Upper lobe of right lung (tissue), 1 donor: ENCODE measurements at places on chromosomes 1 and 21.

GRCh38 chr1:115262886-115263285 is 75.2 kb downstream of the NGF start:
- DNase-seq, result no peak

DNA sequence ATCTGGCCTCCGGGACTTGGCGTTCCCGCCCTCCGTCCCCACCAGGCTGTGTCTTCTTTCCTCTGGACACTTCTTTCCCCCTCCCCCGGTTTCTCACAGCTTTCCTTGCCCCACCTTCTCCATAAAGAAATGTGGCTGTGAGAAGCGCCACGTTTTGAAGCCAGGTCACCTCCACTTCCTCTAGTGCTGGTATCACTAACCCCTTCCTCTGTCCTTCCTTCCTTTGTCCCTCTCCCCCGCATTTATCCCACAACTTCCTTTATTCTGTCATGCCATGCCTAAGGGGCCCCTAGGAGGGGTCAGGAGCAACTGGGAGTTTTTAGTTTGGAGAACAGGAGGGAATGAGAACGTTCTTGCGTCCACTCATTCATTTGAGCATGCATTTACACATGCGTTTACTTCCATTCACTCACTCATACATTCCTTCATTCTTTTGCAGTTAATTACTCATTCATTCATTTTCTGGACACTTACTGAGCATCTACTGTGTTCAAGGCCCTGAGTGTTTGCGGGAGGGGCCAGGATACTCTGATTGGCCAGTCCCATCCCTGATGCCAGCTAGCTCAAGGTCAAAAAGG is 5.0 kb upstream of the ACOT11 start:
- DNase-seq, result no peak

GRCh38 chr1:180117764-180118116 is 36.9 kb upstream of the QSOX1 start:
- DNase-seq, result no peak

- peak; percentile 41 for DNase-seq
Observed at GRCh38 chr1:53547231-53547790, 88.1 kb downstream of the DMRTB1 start.

- no peak for DNase-seq
Observed at GRCh38 chr1:48524892-48525467, 53.0 kb upstream of the SPATA6 start.

GRCh38 chr1:223016381-223016780 is 126.7 kb downstream of the TLR5 start:
- DNase-seq, result no peak

DNA sequence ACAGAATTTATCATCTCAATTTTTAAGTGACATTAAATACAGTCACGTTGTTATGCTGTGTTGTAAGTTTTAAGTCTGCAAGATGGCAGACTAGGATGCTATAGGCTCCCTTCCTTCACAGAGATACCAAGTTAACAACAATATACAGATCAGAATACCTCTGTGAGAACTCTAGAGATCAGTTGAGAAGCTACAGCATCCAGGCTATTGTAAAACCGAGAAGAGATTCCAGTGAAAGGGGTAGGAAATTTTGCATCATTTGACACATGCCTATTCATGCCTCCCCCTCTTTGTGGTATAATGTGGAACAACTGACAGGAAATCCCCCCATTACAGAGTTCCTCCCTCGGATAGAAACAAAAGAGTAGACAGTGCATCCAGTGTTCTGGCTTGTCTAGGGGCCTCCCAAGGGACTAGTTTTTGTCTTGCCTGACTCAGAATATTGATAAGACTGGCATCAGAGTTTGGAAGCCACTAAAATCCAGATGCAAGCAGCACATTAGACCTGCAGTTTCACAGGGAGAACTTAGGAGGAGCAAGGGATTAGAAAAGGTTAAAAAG is 80.6 kb downstream of the LBR start:
- no peak for DNase-seq

GRCh38 chr1:39230261-39231190 is 26.0 kb downstream of the MACF1 start:
- DNase-seq, result no peak

DNA sequence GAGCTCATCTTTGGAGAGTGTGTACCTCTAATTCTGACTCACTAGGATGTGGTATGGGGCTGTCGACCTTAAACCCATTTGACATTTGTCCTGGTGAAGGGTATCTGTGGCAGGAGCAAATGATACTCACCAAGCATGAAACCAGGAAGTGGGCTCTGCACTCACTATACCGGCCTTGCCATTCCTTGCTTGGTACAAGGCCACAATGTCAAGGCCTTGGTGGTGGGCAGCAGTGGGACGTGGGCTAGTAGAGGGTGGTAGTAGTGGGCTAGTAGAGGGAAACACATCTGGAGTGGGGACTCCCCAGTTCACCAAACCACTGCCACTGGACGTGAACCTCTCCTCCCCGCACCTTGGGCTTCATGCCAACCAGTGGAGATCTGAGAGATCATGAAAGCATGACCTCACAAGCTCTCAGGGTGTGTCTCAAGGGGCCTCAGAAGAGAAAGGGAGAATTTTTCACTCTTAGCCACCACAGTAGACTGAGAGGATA is 11.5 kb downstream of the TNFSF4 start:
- DNase-seq, result peak; percentile 45

DNA sequence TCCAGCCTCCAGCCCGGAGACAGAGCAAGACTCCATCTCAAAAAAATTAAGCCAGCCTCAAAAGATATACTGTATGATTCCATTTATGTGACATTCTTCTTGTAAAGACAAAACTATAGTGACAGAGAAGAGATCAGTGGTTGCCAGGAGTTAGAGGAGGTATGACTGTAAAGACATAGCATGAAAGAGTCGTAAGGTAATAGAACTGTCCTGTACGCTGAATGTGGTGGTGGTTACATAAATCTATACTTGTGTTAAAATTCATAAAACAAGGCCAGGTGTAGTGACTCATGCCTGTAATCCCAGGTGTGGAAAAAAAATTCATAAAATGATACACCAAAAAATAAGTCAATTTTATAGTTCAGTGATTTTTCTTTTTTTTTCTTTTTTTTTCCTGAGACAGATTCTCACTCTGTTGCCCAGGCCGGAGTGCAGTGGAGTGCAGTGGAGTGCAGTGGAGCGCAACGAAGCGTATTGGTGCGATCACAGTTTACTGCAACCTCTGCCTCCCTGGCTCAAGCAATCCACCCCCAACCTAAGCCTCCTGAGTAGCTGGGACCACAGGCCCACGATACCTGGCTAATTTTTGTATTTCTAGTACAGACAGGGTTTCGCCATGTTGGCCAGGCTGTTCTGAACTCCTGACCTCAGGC is 84.9 kb upstream of the CXADR start:
- no peak for DNase-seq

GRCh38 chr1:71510725-71511124 is 429.9 kb upstream of the ZRANB2 start:
- no peak for DNase-seq

DNA sequence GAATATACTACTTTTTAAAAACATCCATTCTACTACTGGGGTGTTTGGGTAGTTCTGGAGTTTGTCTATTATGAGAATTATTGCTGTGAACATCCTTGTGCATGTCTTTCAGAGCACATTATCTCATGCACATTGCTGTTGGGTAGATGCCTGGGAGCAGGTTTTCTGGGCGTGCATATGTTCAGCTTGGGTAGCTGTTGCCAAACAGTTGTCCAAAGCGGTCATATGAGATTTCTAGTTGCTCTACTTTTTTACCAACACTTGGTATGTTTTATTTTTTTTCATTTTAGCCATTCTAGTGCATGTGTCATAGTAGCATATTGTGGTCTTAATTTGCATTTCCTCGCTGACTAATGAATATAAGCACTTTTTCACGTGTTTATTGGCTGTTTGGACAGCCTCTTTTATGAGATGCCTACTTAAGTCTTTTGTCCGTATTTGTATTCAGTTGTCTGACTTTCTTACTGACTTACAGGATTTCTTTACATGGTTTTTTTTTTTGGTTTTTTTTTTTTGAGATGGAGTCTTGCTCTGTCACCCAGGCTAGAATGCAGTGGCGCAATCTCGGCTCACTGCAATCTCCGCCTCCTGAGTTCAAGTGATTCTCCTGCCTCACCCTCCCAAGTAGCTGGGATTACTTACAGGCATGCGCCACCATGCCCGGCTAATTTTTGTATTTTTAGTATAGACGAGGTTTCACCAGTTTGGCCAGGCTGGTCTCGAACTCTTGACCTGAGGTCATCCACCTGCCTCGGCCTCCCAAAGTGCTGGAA is 18.1 kb downstream of the ZDHHC18 start:
- no peak for DNase-seq

DNA sequence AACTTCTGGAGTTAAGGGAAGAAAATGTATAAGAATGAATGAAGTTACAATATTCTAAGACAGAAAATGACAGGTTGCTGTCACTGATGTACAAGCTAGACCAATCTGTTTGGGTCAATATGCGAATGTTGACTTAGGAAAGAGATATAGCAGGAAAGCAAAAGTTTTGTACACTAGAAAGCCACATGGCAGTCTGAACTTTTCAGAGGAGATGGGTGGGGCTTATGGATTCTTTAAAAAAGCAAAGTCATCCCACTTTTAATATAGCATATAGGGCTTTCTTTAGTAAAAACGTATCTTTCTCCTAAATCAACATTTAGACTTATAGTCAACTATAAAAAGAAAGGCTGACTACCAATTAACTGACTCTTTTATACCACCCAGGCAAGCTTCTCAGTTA is 381.2 kb downstream of the PTPRC start:
- no peak for DNase-seq

GRCh38 chr21:35908311-35909078 is 151.8 kb downstream of the SETD4 start:
- no peak for DNase-seq

DNA sequence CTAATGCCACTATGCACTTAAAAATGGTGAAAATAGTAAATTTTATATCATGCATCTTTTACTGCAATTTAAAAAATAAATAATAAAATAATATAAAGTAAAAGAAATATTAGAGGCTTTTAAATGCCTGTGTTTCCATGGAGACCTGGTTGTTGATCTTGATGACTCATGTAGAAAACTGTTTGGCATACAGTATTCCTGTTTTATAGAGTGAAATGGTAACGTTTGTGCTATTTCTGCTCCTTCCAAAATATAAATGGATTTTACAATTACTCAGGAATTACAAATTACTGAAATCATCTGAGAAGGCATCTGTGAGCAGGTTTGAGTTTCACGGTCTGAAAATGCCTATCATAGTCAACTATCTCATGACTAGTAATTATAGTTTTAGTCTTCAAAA is 98.4 kb upstream of the USP25 start:
- DNase-seq, result no peak

DNA sequence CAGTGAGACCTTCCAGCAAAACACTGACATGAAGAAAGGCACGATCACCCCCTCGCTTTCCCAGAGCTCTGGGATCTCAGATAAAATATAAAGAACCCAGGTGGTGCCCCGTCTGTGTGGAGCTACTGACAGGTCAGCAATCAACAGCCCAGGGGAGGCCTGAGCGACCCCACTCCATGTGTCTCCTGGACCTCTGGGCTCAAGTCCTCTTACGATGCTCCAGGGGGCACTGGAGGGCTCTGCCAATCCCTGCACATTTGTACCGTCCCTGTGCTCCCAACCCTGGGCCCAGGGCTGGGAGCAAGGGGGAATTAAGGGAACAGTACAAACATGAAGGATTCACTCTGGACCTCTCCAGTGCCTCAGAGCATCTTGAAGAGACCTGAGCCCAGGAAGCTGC is 12.5 kb downstream of the S100A7A start:
- DNase-seq, result no peak

DNA sequence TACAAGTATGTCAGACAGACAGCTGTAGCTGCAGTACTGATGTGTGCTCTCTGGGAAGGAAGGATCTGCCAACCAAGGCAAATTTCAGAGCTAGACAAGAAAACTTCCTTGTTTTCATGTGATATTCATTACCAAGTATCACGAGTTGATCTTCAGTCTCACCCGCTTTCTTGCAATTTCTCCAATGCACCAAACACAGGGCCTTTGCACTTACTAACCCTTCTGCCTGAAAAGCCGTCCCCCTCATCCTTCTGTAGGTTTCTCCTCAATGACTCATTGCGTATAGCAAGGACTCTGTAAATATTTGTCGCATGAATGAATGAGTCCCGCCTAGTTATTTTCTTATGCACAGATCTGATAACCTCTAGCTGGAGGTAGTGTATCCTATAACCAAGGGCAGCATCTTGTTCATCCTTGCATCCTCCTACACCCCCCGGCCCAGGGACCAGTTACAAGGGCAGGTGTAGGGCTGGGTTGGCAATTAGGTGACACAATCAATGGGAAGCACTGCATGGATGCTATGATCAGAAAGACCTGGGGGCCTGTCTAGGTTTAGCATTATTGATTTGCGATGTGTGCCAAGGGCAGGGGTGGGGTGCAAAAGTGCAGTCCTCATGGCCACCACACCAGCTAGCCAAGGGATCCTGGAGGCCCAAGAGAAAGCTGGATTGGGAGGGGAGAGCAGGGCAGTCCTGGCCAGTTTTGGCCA is 51.4 kb upstream of the GPR157 start:
- DNase-seq, result no peak

DNA sequence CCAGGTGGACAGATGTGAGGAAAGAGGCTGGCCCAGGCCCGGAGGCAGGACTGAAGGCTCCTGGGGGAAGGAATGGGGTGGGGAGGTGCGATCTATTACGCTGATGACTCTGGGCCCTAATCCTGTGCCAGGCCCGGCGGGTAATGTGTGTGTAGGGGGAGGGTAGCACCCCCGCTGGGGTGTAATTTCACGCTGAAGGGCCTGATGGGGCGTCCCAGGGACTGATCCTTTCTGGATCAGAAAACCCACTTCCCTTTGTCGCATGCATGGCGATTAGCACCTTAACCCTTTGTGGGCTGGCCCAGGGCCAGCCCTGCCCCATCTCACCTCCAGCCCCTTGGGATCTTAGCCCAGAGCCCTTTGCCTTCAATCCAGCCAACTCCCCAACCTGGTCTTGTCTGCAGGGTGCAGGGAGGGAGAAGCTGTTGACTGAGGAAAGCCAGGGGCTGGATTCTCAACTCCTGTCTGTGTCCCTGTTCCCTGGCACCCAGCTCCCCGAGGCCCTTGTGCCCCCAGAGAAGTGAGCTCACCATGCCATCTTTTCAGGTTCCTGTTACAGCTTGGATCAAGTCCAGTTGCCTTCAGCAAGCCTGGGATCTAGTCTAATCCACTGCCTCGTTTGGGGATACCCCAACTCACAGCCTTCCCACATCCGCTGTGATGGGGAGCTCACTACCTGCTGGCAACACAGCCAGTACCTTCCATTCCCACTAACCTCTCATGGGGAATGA is 26.0 kb downstream of the KNCN start:
- no peak for DNase-seq

DNA sequence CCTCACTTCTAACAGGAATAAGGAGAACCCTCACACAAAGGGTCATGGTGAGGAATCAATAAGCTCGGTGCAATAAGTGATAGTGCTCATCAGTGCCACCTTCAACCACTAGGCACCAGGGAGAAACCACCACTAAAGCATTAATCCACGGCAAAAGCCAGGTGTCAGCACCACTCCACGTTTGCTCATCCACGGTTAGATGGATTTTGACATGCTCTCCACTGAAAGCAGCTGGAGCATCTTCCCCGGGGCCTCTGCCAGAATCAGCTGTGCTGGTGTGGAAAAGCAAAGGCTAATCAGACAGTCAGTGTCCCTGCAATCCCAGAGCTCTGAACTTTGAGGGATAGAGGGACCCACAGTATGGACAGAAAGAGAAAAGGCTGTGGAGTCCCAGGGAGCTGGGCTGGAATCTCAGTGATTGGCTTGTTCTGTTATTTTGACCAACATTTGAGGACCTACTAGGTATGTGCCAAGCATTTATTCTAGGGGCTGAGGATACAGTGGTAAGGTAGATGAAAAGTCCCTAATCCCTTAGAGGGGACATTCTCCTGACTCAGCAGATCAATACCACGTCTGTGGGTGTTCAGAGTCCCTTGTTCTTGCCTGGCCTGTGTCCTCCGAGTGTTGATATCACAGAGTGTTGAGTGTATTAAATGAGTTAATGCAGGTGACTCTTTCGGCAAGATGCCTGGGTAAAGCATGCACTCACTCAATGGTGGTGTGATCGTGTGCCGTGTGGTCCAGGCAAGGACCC is 41.3 kb downstream of the FHAD1 start:
- peak; percentile 40 for DNase-seq
